ENCODE measurements at places on chromosomes 6 and 20.

- DNase-seq = peak; percentile 35
- H3K36me3 ChIP-seq = no peaks in the 10 kb centered on the region
- peaks cover 11% of the 10 kb centered on the region for H3K4me1 ChIP-seq
- no peak overlapping the region for H3K4me3 ChIP-seq
Observed at GRCh38 chr6:11021003-11021402, 23.1 kb downstream of the ELOVL2 start.

DNA sequence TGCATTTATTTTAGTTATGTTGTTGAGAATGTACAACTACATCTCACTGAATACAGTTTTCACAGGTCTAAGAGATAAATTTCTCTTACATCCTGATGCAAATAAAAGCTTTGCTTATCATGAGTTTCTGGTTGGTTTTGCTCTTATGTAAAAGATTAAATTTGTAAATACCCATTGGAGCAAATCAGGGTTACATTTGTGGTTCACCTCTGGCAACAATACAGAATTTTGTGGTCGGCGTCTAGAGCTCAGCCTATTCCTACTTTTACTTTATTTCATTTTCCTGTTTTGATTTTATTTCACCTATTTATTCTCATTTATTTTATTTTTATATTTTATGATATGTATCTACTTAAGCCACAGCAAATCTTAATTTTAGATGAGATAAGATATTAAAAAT is 271.9 kb upstream of the MARCKS start:
- no peak for DNase-seq
- H3K4me3 ChIP-seq = no peak overlapping the region
- no peaks in the 10 kb centered on the region for H3K36me3 ChIP-seq
- no peaks in the 10 kb centered on the region for H3K27me3 ChIP-seq

DNA sequence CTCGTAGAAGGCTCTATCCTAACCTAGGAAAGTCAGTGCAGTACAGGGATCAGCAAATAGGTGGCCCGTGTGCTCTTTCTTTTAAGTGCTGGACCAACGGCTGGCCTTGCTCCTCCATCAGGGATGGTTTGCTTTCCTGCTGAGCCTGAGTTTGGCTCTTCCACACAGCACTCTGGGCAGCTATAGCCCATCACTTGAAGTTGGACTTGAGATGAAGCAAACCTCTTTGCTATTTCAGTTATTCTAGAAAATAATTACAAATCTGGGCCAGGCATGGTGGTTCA is 66.9 kb upstream of the KCNK16 start:
- DNase-seq = no peak
- no peaks in the 10 kb centered on the region for H3K36me3 ChIP-seq
- no peak overlapping the region for H3K4me3 ChIP-seq
- H3K27me3 ChIP-seq = no peaks in the 10 kb centered on the region

GRCh38 chr20:16707674-16708073 is 22.2 kb upstream of the SNRPB2 start:
- H3K4me1 ChIP-seq = no peaks in the 10 kb centered on the region
- DNase-seq = no peak
- H3K36me3 ChIP-seq = no peaks in the 10 kb centered on the region
- no peaks in the 10 kb centered on the region for H3K27me3 ChIP-seq

DNA sequence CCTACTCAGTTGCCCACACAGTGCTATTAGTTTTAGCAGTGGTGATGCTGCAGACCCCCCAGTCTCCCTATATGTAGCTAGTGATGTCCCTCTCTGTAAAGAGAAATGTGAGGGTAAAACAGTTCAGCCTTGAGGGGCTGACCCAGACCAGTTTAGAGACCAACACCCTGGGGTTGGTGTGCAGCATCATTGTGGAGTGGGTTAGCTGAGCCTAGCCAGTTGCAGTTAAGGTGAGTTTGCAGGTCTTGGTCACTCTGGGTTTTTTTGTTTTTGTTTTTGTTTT is 401 bp upstream of the B3GALT4 start:
- peaks cover 36% of the 10 kb centered on the region for H3K4me1 ChIP-seq
- peak overlapping the region; percentile 75 for H3K27ac ChIP-seq
- peaks cover 67% of the 10 kb centered on the region for H3K36me3 ChIP-seq

DNA sequence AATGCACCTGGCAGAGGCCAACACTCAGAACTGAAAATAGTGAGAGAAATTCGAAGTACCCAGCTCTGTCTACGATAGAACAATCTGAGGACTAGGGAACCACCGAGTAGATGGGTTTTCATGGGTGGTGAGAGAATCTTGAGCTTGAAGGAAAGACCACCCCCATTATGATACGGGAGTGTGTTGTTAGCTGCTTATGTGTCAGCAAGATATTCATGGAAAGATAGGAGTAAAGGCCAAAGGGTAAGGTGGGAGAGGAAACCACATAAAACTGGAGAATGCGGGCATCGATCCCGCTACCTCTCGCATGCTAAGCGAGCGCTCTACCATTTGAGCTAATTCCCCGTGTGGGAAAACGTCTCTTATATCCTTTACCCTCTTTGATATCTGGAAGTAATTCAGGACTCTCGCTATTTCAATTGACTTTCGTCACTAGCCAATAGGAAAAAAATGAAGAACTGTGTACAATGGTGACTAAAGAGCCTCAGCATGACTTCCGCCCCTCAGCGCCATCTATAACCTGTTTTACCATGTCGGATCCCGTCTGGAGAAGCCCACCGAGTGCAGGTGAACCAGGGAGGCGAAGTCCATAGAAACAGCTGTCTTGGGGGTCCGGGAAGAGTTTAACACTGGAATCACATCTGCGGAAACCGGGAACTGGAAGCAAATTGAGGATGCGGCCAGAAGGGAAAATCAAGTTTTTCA is 25.0 kb upstream of the ABT1 start:
- H3K4me3 ChIP-seq = peak overlapping the region; percentile 43
- peak; percentile 95 for DNase-seq
- H3K4me1 ChIP-seq = peaks cover 8% of the 10 kb centered on the region
- H3K27me3 ChIP-seq = peaks cover 36% of the 10 kb centered on the region
- H3K27ac ChIP-seq = peak overlapping the region; percentile 69

DNA sequence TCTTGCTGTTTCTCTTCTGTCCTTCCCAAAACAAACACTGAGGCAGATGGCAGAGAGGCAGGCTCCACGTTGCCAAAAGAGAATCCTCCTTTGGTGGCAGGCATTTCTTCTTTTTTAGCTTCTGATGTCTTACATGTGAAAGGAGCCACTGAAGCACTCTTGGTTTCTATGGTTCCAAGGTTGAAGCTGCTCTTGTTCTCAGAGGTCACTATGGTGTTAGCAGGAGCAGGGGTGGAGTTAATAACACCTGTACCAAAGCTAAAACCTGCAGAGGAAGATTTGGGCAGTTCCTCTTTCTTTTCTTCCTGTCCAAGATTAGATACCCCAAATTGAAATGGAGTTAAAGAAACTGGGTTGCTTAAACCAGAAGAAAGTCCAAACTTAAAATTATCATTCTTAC is 28.8 kb downstream of the FAM8A1 start:
- no peak overlapping the region for H3K27ac ChIP-seq
- no peak for DNase-seq
- peaks cover 20% of the 10 kb centered on the region for H3K36me3 ChIP-seq
- no peak overlapping the region for H3K4me3 ChIP-seq
- H3K27me3 ChIP-seq = no peaks in the 10 kb centered on the region

GRCh38 chr6:166027761-166028160 is 139.9 kb downstream of the TBXT start:
- no peaks in the 10 kb centered on the region for H3K27me3 ChIP-seq
- DNase-seq = no peak
- no peaks in the 10 kb centered on the region for H3K4me1 ChIP-seq
- H3K36me3 ChIP-seq = no peaks in the 10 kb centered on the region

All from spinal cord (tissue), 10 donors.